Stimulated activated CD8-positive, alpha-beta memory T cell treated with anti-CD3 and anti-CD28 coated beads, Interleukin-15, amount 100 ng/mL, for 24 hours (primary cell): ENCODE measurements at places on chromosomes 1 and 21.

DNA sequence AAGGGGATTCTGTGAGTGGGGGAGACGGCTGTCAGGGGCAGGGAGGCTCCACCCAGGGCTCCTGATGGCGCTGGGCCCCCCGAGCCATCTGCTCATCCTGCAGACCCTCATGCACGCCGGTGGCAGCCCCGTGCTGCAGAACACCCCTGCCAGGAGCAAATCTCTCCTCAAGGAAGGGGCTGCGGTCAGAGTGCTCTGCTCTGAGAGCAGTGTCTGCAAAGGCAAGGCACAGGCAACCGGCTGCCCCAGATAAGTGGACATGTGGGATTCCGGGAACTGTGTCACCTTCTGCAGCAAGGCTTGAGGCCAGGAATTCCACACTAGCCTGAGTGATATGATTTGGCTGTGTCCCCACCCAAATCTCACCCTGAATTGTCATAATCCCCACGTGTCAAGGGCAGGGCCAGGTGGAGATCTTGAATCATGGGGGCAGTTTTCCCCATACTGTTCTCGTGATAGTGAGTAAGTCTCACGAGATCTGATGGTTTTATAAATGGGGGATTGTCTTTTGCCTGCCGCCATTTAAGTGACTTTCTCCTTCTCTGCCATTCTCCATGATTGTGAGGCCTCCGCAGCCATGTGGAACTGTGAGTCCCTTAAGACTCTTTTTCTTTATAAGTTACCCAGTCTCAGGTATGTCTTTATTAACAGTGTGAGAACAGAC is 101.0 kb downstream of the PDE9A start:
- no peak for DNase-seq

DNA sequence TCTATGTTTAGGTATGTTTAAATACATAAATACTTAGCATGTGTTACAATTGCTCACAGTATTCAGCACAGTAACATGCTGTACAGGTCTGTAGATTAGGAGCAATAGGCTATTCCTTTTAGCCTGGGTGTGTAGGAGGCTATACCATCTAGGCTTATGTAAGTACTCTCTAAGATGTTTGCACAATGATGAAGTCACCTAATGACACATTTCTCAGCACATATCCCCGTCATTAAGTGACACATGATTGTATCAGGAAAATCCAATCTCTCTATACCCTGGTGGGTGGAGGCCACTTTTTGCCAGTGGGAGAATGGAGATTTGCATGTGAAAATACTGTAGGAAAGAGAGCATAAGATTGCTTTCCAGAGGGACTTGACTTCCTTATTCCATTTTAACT is 5.5 kb upstream of the TEDDM1 start:
- DNase-seq: no peak

DNA sequence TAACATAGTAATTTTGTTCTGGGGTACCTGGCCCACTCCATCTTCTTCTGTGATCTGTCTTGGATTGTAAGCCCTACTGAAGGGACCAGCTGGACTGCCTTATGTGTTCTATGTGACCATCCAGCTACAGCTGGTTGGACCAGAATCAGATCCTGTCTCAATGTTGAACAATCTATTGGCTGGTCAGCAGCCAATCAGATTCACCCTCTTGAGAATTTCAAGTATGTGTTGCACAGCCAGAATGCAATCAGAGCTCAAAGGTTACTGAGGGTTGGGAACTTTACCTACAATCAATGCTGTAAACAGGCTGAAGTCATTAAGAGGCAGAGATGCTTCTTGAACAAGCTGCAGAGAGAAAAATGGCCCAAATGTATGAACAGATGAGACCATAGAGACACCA is 61.9 kb downstream of the KCNC4 start:
- DNase-seq: no peak

DNA sequence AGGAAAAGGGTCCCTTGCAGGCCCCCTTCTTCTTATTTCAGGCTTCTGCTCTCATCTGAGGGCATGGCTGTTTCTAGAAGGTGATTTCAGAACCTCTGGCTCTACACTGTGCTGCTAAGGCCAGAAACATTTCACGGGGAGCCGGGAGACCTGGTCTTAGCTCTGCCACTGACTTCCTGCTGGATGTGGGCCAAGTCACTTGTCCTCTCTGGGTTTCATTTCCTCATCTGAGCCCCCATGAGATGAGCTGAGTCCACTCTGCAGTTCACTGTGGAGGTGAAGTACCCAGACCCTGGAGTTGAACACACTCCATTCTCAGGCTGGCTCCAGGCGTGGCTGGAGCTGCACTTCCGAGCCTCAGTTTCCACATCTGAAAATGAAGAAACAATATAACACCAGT is 2.1 kb downstream of the PADI1 start:
- DNase-seq: no peak
